Midbrain (tissue), 1 donor: ENCODE measurements at places on chromosomes 4 and X.

DNA sequence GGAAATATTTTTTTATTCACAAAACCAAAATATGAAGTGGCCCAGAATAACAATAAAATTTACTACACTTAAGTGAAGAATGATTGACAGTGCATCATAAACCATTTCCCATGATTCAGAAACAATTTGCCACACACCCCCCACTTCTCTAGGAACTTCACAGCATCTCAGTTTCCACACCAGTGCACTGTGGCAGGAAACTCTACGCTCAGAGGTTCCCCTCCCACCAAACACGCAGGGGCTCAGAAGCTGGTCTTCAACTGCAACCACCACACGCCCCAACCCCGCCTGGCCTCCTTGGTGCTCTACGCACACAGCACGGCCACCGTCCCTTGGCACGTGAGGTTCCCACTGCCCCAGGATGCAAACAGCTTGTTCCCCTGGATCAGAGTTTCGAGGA is 63.7 kb downstream of the ZFYVE28 start:
- DNase-seq: no peak

DNA sequence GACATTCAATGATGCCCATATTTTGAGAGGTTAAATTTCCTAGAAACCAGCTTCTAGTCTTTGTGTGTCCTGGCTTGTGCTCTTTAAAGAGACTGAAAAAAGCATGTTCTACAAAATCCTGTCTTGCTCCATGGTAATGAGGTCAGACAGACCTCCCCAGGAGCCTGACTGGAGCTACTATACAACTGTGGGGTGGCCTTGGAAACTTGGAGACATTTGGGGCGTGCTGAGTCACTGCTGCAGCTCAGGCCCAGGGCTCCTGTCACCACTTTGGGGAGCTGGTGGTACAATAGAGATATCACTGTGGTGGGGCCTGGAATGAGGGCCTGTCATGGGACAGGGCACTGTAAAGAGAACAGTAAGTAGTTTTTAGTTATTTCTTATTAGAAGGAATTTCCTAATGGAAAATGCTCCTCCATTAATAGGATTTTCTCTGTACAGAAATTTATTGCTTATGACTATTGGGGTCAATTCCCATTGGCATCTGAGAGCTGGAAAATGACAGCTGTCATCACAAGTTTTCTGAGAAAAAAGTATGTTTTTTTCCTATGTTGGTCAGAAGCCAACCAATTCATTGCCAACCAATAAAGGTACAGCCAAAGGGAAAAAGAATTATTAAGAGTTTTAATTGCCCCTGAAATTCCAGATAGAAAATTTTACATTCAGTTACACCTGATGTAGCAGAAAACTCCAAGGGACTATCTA is 207.4 kb upstream of the JADE1 start:
- DNase-seq: peak; percentile 58

DNA sequence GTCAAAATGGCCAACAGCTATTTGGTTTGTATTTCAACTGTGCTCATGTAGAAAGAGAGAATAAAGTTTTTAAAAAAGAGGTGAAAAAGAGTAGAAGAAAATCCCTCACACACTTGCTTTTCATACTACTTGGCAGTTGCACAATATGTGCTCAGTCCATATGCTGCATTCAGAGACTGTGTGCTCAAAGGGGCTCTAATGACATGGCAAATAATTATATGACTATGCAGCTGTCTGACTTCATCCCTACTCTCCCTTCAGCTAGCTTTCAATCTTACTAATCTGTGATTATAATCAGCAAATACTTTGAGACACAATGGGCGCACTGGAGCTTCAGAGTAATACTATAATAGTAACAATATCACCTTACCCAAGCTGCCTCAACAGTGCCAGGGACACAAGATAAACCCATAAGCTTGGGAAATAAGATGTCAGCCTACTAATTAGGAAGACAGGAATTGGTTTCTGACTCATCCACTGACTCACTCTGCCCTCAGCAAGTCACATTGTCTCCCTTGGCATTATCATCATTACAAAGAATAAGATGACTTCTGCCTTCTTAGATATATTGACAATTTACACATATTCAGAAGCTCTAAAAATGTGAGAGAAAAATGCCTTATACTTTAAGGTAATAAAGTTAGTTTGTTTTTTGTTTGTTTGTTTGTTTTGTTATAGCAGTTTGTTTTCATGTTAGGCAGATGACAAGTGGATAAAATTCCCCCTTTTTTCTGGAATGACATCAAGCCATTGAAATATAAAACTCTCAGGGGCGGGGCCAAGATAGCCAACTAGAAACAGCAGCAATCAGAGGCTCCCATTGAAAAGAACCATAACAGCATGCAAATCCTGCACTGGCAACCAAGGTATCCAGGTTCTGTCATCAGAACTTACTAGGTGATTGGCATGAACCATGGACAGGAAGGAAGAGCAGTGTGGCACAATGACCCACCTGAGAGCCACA is 311.6 kb downstream of the FAM133A start:
- DNase-seq: no peak

- no peak for DNase-seq
These were observed 29.1 kb downstream of the SPACA5 start for GRCh38 chrX:48035891-48036290.

DNA sequence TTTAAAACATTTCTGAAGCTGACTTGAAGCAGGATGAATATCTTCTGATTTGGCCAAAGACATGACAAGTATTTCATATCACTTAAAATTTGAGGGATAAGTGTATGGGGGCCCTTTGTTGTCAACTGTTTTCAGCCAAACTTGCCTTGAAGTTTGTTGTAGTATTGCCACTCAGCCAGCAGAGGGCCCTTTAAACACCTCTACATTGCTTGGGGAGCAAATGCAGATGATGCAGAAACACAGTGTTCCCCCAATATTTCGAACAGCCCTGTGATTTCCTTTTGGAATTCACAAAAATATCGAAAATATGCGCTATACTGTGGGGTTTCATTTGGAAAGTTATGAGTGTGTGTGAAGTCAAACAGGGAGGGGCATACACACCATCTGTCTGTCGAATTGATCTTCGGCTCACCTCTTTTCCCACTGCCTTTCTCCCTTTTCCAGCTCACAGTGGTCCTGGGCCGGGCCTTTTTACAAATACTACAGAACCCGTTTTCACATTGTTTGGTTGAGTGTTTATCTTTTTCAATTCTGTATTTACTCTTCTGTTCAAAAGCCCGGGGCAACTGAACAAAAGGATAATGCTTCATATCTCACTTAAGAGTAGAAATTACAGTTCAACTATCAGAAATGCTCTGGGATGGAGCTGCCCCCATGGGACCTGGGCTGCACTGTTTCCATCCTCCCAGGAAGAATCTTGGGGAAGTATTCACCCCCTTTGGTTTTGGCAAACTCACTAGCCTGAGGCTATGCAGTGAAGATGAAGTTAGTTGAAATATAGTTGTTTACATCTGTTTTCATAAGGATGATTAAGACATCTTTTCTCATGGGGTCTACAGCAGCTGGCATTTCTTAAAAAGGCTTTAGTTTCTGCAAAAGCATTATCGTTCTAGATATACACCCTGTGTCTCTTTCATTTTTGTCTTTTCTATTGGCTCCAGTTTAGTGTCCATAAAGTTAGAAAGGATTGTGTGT is 137.6 kb downstream of the EGF start:
- peak; percentile 77 for DNase-seq

GRCh38 chr4:70623323-70623722 is 5.2 kb upstream of the ENAM start:
- DNase-seq: no peak

GRCh38 chr4:26992657-26993361 is 132.2 kb downstream of the STIM2 start:
- DNase-seq: peak; percentile 43

DNA sequence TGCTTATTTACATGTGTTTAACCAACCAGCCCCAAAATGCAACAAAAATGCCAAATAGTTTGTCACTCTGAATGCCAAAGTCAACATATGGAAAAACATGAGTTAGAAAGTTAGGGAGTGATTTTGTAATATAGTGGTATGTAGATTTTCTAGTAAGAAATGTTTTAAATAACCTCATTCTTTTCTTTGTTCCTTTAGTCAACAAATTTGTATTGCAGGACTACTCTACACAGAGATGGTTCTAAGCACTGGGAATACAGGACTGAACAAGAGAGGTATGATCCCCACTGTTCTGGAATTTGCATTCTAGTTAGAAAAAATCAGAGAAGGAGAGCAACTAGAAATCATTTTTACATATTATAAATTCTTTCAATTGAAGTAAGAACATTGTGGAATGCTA is 218.8 kb upstream of the ANXA10 start:
- DNase-seq: no peak

DNA sequence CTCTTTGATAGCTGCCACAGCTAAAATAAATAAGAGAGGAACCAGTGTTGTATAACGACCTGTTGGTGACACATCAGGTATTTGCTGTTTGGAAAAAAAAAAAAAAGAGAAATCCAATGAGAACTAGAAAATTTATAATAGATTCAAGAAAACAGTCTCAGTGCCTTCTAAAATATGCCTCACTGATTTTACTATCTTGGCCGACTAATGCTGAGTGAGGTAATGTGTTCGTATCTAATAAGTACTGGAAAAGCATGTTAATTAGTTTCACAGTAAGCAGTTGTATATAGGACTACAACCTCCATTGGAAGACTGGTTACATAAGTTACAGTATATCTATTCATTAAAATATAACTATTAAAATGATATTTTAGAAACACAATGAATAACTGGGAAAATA is 32.4 kb downstream of the ATP8A1 start:
- no peak for DNase-seq

- no peak for DNase-seq
These were observed 10.0 kb upstream of the CWH43 start for GRCh38 chr4:48976041-48976440.

DNA sequence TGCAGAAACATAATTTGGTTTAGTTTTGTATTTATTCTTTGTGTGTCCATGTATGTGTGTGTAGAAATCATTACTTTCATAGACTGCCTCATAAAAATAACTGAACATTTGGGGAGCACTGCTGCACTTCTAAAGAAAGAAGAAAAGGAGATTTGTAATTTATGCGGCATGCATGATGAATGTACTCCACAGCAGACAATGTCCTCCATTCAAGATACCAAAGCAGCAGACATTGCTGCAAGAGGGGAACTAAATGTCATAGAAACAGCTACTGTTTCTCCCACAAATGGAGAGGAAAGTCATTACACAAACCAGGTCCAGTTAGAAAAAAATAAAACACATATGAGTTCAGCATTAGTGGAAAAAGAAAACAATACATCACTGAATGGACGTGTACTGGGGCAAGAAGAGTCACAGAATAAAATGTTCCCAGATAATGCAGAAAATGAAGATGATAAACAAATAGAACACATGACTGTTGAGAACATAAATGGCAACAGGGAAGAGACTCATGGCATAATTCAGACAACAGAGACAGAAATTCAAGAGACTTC is 2.6 kb downstream of the DTHD1 start:
- DNase-seq: peak; percentile 68

DNA sequence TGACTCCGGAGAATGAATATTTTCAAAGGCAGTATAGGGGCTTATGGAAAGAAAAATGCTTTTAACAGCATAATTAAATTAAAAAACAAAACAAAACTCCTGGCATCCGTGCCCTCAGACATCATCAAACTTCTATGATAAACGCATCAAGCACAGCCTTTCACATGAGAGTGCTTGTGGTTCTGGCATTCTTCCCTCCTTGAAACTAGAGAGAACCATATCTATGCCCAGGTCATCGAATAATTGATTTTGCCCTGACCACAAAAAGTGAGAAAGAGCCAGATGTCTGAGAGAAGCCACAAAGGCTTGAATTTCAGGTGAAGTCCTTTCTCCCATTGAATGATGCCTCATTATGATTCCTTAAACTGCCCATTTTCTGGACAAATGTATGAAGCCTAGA is 286.8 kb downstream of the CBLL2 start:
- no peak for DNase-seq

DNA sequence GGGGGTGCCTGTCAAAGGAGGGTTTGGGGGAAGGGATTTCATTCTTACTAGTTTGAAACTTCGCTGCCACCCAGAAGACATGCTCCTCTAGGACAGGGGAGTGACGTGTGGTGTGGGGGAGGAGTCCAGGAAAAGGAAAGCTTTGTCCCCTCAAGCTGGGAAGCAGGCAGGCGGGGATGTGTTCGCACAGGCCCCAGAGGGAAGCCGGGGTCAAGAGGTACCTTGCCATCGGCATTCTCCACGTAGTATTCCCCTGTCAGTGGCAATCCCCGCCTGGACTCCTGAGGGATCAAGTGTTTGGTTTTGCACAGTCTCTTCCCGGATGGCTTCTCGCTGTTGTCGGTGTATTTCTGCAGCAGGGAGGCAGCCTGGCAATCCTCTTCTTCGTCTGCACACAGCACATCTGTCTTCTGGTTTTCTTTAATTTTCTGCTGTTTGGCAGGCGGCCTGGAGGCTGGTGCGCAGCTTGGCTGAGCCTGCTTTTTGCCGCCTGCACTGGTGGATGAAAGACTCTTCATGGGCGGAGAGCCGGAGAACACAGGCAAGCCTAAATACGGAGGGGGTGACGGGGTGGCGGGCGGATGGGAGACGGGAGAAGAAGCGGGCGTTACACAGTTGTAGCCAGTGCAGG is 35.1 kb downstream of the BCOR start:
- DNase-seq: peak; percentile 33

GRCh38 chrX:68894513-68895340 is 65.9 kb downstream of the EFNB1 start:
- DNase-seq: peak; percentile 17

- DNase-seq: no peak
These were observed 24.2 kb downstream of the HAUS3 start for GRCh38 chr4:2217726-2218125.

DNA sequence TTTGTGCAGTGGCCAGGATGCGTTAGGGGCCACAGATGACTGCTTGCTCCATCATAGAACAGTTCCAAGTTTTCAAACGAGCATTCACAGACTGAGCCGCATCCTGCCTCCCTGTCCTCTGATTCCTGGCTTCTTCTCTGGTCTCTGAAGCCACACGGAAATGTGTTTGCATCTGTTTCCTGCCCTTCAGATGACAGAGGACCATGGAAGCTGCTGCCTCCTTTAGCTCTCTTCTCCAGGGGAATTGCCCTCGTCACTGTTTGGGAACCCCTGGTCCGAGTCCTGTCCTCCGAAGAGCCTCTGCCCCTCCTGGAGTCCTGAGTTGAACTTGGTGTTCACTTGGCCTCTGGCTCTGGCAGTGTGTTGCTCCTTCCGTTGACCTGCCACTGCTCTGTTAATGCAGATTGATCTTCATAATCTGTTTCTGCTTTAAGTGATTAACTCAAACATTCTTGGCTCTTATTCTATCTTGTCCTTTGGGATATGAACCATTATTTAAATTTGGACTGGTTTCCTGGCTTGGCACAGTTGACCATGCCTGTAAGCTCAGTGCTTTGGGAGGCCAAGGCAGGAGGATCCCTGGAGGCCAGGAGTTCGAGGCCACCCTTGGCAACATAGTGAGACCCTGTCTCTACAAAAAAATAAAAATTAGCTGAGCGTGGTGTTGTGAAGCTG is 96.0 kb downstream of the PTTG2 start:
- DNase-seq: no peak

DNA sequence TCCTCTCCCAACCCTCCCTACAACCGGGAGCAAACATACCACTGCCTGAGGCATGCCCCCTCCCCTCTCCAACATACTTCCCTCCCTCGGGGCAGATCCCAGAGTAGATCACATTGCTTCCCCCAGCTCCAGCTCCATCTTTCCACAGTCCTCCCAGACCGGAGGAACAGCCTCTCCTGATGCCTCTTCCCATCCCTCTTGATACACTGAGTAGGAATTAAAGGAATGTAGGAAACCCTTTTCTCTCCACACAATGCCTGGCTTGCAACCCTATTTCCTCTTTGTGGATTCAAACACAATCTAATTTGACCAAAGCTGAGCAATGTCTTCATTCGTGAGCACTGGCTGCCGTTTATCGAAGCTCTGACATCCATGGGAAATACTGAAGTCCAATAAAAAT is 339.8 kb downstream of the BCOR start:
- no peak for DNase-seq

GRCh38 chr4:146143888-146144287 is 31.6 kb upstream of the LSM6 start:
- DNase-seq: no peak
